ENCODE measurements at places on chromosomes 16 and 17.
A peak's percentile ranks its signal among the peaks of the same experiment; 100 is the strongest.

GRCh38 chr17:2853283-2854142, 57.3 kb downstream of the RAP1GAP2 start:
- DNase-seq, result peak; percentile 20

- no peak for DNase-seq
These were observed 4.1 kb downstream of the BAIAP2 start for GRCh38 chr17:81039096-81039495.

GRCh38 chr17:79027925-79028491, 4.0 kb downstream of the C1QTNF1 start:
- DNase-seq, result peak; percentile 29

DNA sequence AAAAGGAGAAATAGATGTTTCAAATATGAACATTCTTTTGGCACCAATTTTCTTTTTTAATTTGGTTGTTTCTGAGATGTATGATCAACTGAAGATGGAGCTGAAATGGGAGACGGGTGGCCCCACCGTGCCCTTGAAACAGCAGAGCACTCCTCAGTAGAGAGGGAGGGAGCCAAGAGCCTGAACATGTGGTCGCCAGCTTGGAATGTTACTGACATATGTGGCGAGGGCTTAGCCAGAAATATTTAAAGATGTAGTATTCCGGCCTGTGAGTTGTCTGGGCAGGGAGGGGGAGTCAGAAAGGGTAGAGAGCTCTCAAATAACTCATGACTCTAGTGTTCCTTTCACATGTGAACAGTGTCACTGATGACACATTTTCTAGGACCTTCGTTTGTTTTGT, 13.3 kb upstream of the MRC2 start:
- peak; percentile 96 for DNase-seq

DNA sequence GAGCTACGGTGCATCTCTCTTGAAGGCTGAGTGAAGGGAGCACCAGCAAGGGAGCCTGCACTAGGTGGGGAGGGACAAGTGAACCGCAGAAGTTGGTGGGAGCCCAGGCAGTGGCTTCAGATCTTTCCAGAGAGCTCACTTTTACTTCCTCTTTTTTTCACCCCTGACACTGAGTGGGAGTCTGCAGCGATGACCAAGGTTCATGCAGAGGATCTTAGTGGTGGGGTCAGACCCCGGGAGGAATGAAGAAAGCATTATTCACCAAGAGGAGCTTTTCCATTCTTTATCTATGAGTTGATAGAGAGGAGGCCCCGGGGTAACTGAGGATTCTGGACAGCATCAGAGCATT, 3.0 kb upstream of the CCL2 start:
- DNase-seq, result no peak

GRCh38 chr16:23900480-23901177, 64.8 kb downstream of the PRKCB start:
- DNase-seq, result no peak
